Posterior vena cava (tissue), 2 donors: ENCODE measurements at places on chromosomes 2 and 18. TPM values are rescaled to one million over a fixed set of nuclear protein-coding genes. Genes with fewer than 3 reads are reported as not detected.

DNA sequence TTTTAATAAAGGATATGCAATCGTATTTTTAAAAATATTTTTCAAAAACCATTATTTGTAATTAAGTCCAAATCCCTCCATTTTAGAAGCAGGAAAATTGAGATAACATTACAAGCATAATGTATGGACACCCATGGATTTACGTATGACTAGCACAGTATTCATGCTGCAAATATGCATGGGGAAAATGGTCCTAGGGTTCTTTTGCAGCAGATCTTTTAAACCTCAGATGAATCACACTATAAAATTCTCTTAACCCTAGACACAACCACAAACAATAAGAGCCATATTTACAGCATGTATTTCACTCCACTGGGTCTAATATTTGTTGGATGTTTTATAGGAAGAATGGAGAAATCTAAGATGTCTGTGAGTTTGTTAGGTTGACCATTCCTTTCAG is 453.4 kb downstream of the TGIF1 start:
- no peak for DNase-seq

DNA sequence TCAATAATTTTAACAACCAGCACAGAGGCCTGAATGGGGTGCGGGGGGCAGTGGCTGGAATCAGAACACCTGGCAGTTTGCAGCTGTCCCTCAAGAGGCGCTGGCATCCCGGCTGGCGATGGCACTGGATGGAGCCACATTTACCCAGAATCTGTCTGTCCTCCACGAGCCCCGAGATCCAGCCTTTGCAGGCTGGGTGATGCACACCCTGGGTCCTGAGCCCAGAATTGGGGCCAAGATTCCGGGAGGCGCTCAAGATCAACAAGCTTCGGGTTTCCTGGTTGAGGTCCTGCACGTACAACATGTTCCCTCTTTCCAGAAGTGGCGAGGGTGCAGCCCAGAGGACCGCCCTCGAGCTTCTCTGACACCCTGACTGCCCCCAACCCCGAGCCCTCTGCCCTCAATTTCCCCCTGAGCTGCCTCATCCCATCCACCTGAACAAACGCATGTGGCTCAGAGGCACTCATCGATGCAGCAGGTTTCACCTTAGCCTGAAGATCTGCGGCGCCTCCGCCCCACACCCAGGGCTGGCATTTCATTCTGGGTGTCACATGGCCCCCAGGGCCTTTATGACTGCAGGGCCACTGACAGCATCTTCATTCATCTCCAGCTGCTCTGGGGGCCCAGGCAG is 97.5 kb downstream of the TFCP2L1 start:
- DNase-seq: peak; percentile 59

Gene UGT1A5
- total RNA-seq: not detected

Gene CYP27A1
- 9.0 TPM for total RNA-seq

DNA sequence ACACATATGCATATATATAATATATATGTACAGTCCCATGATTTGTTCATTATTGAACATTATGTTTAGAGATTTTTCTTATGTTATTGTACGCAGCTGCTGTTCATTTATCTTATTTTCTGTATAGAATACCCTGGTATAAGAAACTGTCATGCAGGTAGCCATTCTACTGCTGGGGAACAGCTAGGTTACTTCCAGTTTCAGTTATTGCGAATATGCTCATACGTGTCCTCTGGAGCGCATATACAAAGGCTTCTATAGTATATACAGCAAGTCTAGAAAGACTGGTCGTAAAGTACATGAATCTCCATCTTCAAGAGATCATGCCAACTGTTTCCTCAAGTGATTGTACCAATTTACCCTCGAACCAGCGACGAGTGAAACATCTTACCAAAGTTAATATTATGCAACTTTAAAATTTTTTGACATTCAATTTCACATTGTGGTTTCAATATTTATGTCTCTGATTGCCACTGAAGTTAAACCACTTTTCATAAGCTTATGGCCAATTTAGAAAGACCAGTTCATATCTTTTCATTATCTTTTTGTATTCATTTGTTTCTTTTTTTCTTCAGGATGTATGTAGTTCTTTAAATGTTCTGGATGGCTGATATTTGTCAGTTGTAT is 53.5 kb downstream of the RDH14 start:
- DNase-seq: no peak

Gene SLC19A3
- total RNA-seq: 2.3 TPM

Gene PROM2
- 2.2 TPM for total RNA-seq

Gene CRYBA2
- total RNA-seq: not detected
